ENCODE measurements at places on chromosomes 16 and 17.

DNA sequence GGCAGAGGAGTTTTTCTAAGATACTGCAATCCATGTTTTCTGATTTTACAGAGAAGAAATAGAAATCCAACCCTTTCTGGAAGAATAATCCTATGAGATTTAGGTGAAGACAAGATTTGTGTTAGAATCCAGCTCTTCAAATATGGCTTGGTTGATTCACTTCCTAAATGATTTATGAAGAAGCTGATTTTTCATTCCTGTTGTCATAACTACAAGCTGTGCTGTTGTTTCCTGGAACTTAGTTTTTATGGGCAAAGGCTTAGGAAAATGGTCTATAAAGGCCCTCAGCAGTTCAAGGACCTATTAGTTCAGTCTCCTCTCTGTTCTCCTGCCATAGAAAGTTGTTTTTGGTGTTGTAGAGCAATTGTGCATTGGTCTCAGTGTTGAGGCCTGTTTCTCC, 174.2 kb upstream of the FAM20A start:
- peak; percentile 49 for DNase-seq

DNA sequence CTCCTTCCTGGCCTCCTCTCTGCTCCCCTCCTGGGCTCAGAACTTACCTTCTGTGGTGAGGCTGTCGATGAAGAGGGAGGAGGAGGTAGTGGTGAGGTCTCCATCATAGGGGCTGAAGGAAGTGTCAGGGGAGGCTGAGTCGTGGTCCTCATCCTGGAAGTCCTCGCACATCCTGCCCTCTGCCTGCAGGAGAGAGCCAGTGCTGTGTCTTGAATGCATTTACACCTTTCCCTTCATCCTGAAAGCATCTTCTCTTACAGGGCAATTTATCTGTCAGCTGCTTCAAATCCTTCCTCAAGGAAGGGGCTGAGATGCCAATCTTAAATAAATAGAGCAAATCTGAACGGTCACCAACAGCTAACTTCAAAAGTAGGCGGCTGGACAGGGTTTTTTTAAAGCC, 73.6 kb downstream of the PLXDC1 start:
- DNase-seq, result no peak

GRCh38 chr17:57834146-57834741, 15.6 kb downstream of the MRPS23 start:
- peak; percentile 21 for DNase-seq

- no peak for DNase-seq
Observed at GRCh38 chr16:54051821-54052220, 234.8 kb downstream of the IRX3 start.

- no peak for DNase-seq
Observed at GRCh38 chr17:68080411-68081150, 45.0 kb downstream of the KPNA2 start.

GRCh38 chr17:32626379-32626791, 139.6 kb downstream of the CDK5R1 start:
- DNase-seq, result no peak

- DNase-seq, result no peak
Observed at GRCh38 chr17:78269955-78270381, 38.5 kb downstream of the TMEM235 start.

GRCh38 chr17:9024497-9024896, 3.2 kb downstream of the NTN1 start:
- DNase-seq, result no peak

DNA sequence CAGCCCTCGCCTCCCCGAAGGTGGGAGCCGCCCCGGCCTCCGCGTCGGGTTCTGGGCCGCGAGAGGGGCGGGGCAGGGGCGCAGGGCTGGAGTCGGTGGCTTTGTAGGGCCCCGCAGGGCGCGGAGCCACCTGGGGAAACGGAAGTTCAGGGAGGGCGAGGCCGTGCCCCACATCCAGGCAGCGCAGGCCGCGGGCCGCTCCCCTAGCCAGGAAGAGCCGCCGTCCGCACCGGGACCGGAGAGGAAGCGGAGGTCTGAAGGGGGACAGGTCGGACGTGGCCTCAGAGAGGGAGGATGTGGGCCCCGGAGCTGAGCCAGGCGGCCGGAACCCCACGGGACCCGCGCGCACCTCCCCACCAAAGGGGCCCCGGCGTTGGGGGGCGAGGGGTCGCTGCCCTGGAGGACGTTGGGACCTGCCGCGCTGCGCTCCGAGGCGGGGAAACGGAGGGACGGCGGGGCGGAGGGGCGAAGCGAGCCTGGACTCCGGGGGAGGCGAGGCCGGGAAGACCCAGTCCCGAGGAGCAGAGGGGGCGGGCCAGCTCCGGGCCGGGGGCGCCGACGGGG, 482 bp upstream of the SLC16A3 start:
- no peak for DNase-seq

- DNase-seq, result no peak
Observed at GRCh38 chr16:57903656-57904055, 67.3 kb downstream of the CNGB1 start.

- no peak for DNase-seq
Observed at GRCh38 chr16:19960183-19960582, 75.5 kb upstream of the GPRC5B start.

GRCh38 chr16:84876873-84877606, 57.3 kb downstream of the CRISPLD2 start:
- no peak for DNase-seq

- no peak for DNase-seq
Observed at GRCh38 chr16:67648088-67648763, 3.3 kb downstream of the CARMIL2 start.

DNA sequence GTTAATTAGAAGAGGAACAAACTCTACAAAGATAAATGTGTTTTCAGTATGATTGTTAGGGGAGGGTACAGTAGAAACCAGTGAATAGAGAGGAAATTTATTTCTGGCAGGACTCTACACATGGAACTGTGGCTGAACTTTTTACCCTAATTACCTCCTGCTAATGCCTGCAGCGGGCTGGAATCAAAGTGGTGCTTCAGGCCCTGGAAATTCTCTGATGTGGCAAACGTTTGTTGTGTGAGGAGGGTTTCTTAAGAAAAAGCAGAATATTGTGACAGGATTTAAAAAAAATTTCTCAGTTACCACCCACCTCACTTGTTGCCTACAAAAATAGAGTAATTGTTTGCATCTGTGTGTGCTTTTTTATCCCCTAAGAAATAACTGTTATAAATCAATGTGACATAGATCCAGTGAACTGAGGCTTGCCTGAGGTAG, 154.5 kb downstream of the BCAS3 start:
- no peak for DNase-seq

GRCh38 chr16:19923396-19923795, 38.7 kb upstream of the GPRC5B start:
- no peak for DNase-seq

GRCh38 chr16:24771779-24772157, 42.3 kb downstream of the TNRC6A start:
- DNase-seq, result peak; percentile 31

GRCh38 chr17:49676276-49676868, 1.5 kb downstream of the SPOP start:
- DNase-seq, result peak; percentile 62

- DNase-seq, result no peak
Observed at GRCh38 chr17:57302690-57303465, 46.6 kb downstream of the MSI2 start.

- no peak for DNase-seq
Observed at GRCh38 chr16:23895052-23895451, 59.3 kb downstream of the PRKCB start.

DNA sequence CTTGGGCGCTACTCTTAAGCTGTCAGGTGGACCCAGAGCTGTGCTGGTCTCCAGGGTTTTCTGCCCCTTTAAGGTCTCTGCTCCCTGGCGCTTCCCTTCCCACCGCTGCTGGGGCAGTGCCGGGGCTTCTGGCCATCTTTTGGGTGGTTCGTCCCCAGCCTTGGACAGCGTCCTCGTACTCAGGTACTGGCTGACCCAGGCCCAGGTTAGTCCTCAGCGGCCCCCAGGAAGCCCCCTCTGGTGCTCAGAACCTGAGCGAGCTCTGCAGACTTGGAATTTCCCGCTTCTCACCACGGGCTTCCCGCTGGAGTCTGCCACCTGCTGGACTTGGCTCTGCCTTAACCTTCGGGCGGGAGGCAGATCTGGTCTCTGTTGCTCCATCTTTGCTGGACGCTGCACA, 94.1 kb upstream of the ZNF750 start:
- no peak for DNase-seq

- DNase-seq, result no peak
Observed at GRCh38 chr17:69581061-69581961, 166.8 kb downstream of the MAP2K6 start.

GRCh38 chr17:50365649-50366393, 7.2 kb downstream of the MRPL27 start:
- DNase-seq, result no peak

GRCh38 chr16:59887856-59888255, 1153.7 kb upstream of the GOT2 start:
- DNase-seq, result no peak

DNA sequence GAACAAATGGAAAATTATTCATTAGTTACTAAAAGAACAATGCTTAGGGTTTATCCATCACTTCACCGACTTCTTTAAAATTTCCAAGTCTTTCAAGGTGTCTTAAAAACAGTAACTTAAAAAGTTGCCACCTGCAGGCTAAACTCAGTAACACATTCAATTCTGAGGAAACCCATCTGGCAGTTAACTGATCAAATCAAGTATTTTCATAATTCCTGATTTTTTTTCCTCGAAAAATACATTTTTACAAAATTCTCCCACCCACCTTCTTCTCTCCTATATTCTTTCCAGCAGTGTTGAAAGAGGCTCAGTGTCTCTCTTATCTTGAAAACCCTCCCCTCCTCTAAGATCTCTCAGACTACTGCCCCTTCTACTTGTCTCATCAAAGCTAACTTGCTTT, 29.9 kb downstream of the PARN start:
- DNase-seq, result peak; percentile 61

DNA sequence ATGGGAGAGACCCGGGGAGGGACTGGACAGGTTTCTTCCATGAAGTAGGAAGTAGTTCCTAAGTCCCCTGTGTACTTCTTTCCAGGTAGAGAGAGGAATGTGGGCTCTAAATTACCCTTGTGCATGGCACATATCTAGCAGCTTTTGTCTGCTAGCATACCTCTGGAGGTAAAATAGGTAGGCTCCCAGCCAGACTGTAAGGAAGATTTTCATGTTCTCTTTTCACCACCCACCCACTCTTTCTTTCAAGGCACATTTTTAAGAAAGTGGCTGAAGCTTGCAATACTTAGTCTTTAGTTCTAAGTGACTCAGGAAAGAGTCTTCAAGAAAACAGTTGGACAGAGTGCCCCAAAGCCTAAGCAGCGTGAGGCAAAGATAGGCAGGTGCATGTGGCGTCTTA, 9.2 kb downstream of the MINK1 start:
- DNase-seq, result no peak

DNA sequence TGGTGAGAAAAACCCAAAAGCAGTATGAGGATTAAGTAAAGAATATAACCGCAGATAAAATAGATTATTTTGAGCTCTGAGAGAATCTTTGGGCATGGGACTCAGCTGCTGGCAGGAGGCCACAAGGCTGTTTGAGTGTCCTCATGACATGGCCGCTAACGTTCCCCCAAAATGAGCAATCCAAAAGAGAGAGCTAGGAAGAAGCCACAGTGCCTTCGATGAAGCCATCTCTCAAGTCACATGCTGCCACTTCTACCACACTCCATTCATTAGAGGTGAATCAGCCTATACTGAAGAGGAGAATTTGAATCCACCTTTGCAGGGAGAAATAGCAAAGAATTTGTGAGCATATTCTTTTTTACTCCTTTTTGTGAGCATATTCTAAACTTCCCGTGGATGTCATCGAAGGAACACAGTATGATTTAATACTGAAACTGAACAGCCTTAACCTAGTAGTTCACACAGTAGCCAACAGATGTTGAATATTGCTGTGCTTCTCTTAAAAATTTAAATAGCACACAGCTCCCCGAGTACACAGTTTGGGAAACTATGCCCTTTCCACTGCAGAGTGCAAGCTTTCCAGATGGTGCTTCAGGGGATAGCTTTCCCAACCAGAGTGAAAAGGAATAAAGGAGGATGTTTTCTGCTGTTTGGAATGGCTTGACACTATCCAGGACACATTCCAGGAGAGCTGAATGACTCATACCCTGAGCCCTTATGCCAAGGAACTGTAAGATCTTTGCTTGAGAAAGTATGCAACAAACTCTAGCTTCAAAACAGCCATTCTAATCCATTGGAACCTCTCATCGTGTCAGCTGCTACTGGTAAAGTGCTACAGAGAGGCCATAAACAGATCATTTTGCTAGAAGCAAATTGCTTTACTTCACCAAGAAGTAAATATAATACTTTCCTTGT, 33.9 kb downstream of the ANKFY1 start:
- DNase-seq, result peak; percentile 99

DNA sequence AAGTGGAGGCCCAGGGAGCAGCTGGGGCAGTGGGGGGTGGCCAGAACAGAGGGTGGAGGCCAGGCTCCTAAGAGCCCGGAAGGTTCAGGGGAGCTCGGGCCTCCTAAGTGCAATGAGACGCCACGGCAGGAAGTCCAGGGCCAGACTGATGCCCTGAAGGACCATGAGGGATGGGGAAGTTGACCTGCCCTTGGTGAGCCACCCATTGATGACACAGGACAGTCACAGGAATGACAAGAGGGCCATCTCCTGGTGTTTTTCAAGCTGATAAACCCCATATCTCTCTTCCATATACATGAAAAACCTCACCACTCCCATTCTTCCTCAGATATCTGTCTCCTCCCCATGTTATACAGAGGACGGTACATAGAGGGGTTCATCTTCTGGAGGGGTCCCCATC, 5.8 kb upstream of the MRPL58 start:
- no peak for DNase-seq

DNA sequence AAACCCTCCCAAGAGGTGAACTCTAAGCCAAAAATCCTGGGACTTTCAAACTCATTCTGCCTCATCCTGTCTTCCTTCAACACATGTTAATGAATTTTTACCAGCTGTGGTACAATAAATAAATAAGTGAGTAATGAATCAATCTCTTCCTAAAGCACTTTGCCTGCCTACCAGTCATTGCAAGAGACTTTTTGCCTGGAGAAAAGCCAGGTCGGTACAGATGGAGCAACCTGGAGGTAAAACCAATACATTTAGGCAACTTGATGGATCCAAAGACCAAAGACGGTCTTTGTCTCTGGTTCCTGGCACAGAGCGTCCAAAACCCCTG, 324.2 kb downstream of the PMP22 start:
- no peak for DNase-seq

DNA sequence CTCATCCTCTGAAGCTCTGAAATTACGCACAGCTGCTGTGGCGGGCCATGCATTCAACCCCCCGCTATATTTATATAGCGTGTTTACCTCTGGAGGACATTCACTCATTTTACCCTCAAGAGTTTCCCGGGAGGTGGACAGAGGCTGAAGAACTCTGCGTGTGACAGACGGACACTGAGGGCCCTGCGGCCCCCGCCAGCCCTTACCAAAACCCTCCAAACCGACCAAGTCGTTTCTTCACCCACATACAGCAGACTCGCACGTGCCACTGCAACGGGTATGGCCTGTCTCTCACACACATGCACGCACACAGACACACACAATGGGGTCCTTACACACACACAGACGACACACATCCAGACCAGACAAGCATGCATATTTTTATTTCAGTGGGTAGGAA, 216.4 kb upstream of the FOXF1 start:
- no peak for DNase-seq

GRCh38 chr16:85312642-85313525, 200.6 kb upstream of the CIBAR2 start:
- DNase-seq, result no peak

- no peak for DNase-seq
Observed at GRCh38 chr16:87080571-87081167, 236.5 kb downstream of the C16orf95 start.
